ENCODE measurements at places on chromosomes 12 and 14. TPM values are rescaled to one million over a fixed set of nuclear protein-coding genes. Genes with fewer than 3 reads are reported as not detected.

- DNase-seq = peak; percentile 61
Observed at GRCh38 chr14:50060871-50061663, 55.3 kb downstream of the VCPKMT start.

- DNase-seq = no peak
Observed at GRCh38 chr12:33322519-33322918, 117.1 kb downstream of the SYT10 start.

DNA sequence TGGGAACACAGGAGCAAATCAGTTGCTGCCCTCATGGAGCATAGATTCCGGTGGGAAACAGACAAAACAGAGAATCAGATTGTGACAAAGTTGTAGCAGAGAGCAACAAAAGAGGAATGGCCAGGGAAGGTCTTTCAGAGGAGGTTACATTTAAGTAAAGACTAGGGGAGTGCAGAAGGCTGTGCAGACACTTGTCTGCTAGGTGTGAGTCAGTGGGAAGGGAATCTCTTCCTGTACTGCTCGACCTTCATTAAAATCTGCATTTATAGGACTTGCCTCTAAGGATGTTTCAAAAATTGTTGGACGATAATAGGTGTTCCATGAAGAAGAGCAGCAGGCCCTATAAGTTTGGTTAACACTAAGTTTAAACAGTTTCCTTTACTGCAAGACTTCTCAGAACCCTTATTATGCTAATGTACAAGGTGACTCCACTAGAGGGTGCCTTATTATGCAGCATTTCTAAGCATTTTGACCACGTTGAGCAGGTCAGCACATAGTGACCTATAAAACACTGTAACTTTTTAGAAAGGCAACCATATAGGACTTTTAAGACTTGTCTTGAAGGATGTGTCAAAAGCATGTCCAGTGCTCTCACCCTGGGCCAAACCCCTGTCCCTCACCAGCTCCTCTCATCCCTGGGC, 91.8 kb upstream of the RIC8B start:
- peak; percentile 5 for DNase-seq

GRCh38 chr14:67963960-67964812, 144.6 kb downstream of the RAD51B start:
- peak; percentile 28 for DNase-seq

- no peak for DNase-seq
Observed at GRCh38 chr12:104499668-104500332, 43.1 kb downstream of the CHST11 start.

- no peak for DNase-seq
Observed at GRCh38 chr12:4438834-4439596, 6.6 kb downstream of the FGF6 start.

- DNase-seq = peak; percentile 45
Observed at GRCh38 chr12:102702447-102703114, 214.5 kb downstream of the PAH start.

- no peak for DNase-seq
Observed at GRCh38 chr14:31970744-31971143, 106.4 kb upstream of the ARHGAP5 start.

GRCh38 chr12:3083921-3084347, 6.8 kb downstream of the TSPAN9 start:
- DNase-seq = no peak

DNA sequence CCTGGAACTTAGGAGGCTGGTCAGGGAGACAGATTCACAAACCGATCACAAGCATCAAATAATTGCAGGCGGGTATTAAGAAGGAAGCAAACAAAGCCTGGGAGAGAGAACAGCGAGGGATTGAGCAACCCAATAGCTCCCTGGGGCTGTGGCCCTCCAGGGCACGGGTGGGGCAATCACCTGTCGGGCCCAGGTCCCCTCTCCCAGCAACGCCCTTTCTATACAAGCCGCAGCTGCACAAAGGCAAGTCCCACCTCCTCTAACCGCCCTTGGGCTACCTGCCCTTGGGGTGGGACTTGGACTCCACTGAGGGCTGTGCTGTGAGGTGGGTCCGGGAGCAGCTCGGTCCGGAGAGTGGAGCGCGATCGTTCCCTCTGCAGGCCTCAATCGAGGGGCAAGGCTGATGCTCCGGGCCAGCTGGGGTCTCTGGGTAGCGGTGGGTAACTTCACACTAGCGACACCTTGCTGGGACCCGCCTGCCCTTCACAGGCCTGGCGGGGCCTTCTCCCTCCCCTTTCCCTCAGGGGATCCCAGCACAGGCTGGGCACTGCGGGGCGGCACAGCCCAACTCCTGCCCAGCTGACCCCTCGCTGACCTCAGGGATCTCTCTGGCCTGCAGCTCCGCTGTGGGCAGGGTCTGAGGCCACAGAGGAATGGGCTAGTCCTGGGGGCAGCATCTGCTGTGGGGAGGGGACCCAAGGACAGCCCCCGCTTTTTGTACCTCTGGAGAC, 8.0 kb downstream of the PHB2 start:
- DNase-seq = no peak

DNA sequence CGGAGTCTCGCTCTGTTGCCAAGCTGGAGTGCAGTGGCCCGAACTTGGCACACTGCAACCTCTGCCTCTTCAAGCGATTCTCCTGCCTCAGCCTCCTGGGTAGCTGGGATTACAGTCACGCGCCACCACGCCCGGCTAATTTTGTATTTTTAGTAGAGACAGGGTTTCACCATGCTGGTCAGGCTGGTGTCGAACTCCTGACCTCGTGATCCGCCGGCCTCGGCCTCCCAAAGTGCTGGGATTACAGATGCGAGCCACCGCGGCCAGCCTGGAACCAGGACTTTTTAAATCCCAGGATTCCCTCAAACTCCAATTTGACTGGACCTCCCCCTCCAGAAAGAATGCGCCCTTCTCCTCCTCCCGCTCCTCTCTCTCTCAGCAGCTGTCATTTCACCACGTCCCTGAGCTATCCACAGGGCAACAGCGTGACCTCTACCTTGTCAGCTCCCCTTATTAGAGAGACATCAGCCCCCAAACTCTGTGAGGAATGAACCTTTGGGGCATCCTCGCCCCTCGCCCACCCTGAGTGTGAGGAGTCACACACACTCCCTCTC, 2.0 kb downstream of the ESYT1 start:
- DNase-seq = no peak

DNA sequence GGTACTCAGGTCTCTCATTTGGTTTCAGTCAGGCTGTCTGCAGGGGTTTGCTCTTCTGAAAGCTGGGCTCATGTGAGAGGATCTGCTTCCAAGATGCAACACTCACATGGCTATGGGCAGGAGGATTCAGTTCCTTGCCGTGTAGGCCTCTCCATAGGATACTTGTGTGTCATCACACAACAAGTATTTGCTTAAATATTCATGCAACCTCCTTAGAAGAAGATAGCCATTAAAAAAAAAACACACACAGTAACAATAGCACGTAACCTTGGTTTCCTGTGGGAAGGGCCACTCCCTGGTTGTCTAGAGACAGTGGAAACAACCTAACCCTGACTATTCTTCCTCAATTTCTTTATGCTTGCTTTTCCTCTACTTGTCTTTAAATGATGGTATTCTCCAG, 31.8 kb upstream of the CLEC4E start:
- DNase-seq = no peak

GRCh38 chr12:70383484-70383883, 17.4 kb downstream of the KCNMB4 start:
- no peak for DNase-seq

GRCh38 chr12:78457938-78458337, 406.6 kb upstream of the SYT1 start:
- DNase-seq = peak; percentile 9

DNA sequence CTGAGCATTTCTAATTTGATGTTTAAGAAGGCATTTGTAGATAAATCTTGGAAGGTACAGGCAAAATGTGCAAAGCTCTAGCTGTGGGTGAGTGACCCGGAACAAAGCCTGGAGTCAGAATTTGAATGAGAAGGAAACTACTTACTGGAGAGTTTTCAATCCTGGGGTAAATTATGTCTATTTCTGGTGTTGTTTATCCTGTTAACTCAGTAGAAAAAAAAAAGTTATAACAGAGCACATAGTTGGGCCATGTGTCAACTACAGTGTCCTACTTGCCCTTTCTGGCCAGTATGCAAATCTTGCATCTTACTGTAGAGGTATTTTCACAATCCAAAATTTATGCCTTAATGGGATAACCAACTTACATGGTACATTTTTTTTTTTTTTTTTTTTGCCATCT, 182.3 kb downstream of the SYNE2 start:
- no peak for DNase-seq

DNA sequence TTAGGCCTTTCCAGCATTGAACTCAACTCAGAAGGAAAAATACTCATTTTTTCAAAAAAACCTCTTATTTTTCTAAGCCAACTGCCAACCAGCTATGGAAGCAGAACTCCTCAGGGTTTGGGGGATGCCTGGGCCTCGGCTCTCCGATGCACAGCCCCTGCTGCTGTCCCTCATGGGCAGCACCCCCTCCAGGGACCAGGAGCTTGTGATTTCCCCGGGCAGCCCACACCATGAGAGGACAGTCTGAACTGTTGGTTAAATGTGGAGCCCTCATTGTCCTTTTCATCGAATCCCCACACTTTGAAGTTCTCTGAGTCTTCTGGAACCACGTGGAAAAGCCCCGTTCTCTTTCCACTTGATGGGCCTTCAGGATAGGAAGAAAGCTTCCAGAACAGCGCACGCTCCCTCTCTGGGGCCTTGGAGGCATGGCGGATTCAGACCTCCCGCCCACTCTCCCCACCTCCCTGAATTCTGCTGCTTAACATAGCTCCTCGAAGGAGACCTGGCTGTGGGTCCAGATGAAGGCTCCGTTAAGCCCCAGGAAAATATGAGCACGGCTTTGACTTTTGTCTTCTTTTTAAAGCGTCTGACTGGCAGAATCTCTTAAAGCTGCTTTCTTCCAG, 156.6 kb downstream of the CALM1 start:
- no peak for DNase-seq

DNA sequence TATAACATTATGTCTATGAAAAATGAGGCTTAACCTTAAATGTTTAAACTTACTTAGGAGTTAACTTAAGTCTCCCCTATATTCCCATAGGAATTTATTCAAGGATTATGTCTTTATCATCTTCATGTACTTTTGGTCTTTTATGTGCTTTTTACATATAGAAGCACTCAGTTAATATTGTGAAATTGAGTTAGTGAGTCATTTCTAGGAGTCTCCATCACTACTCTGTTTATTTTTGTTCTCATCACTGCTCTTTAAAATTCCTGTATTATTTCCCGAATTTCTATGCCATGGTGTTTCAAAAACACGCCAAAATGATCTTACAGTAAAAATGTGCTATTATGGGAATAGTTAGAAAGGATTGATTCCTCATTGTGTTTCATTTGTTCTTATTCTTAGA, 31.6 kb downstream of the TBC1D15 start:
- DNase-seq = no peak

- no peak for DNase-seq
Observed at GRCh38 chr14:29716150-29716549, 211.5 kb downstream of the PRKD1 start.

DNA sequence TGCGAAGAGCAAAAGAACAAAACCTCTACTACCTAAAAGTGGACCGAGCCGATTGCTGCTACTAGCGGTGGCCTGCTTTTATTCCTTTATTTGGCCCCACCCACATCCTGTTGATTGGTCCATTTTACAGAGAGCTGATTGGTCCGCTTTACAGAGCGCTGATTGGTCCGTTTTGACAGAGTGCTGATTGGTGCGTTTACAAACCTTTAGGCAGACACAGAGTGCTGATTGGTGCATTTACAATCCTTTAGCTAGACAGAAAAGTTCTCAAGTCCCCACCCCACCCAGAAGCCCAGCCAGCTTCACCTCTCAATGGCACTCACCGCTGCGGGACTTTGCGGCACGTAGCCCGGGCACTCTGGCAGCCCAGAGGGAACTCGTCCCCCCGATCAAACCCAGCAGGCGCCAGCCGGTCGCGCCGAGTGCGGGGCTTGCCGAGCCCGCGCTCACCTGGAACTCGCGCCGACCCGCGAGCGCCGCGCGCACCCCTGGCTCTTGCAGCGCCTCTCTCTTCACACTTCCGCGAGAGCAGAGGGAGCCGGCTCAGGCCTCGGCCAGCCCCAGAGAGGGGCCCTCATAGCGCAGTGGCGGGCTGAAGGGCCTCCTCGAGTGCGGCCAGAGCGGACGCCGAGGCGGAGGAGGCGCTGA, 8.7 kb upstream of the FGD4 start:
- no peak for DNase-seq

DNA sequence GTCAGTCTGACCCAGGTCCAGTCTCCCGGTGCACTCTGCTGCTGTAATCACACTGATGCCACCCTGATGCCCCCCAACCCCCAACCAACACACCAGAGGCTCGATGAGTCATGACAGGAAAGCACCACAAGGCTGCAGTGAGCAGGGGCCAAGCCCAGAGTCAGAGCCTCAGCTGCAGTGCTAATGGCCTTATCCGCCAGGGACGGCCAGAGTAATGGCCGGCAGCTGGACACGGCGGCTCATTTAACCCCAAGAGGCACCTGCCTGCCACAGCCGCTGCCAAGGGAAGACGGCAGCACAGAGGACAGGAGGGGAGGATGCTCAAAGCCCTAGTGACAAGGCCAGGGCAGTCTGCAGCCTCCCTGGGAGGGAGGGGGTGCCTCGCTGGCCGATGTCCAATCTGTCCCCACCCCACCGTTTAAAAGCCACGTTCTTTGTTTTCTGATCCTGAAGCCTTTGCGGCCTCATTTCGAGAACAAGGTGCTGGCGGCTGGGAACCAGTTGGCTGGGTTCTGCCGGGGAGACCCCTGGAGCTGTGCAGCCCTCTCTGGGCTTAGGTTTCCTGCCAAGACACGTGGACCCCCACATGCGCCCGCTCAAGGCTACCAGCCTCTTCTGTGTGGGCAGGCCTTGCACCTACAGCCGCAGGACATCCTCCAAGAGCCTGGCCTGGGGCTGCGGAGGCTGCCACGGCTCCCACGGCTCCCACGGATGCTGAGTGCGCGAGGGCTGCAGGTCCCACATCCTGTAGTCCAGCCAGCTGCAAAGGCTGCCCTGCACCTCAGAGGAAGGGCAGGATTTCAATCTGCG, 13.1 kb downstream of the CCDC85C start:
- no peak for DNase-seq

- DNase-seq = no peak
Observed at GRCh38 chr14:25110106-25110505, 60.2 kb upstream of the STXBP6 start.

DNA sequence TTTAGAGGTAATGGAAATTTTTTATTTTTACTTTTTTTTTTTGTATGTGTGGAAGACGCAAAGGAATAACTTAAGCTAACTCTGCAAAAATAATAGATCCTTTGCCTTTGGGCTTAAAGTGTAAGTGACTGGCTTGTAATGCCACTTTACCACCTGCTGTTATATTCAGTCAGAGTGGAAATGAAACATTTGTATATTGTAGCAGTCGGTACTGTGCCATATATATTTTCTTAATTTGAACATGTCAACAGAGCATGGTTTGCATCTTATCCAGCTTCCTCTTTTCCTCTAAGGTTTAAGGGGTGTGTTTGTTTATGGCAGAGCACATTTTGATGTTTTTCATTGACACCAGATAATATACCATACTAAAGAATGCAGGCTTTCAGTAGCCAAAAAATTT, 176.6 kb downstream of the TRHDE start:
- no peak for DNase-seq

GRCh38 chr14:89771251-89771650, 183.3 kb downstream of the EFCAB11 start:
- DNase-seq = no peak

Gene ADCY4
- 0.40 TPM for total RNA-seq

Gene SLC25A47
- total RNA-seq = not detected

Gene SERPINA10
- total RNA-seq = not detected

Gene CCDC196
- not detected for total RNA-seq

Gene HRK
- 0.25 TPM for total RNA-seq

Gene RCOR1
- 24.9 TPM for total RNA-seq

Gene HCAR3
- total RNA-seq = 0.05 TPM

Gene RDH16
- total RNA-seq = not detected

Gene BMP4
- not detected for total RNA-seq

Gene C12orf50
- total RNA-seq = not detected

Gene MSI1
- total RNA-seq = 0.17 TPM

Gene GALNT16
- total RNA-seq = 22.7 TPM

Data from NCI-H460 (cell line).